ENCODE measurements at places on chromosomes 4 and X. TPM values are rescaled to one million over a fixed set of nuclear protein-coding genes. Genes with fewer than 3 reads are reported as not detected.

DNA sequence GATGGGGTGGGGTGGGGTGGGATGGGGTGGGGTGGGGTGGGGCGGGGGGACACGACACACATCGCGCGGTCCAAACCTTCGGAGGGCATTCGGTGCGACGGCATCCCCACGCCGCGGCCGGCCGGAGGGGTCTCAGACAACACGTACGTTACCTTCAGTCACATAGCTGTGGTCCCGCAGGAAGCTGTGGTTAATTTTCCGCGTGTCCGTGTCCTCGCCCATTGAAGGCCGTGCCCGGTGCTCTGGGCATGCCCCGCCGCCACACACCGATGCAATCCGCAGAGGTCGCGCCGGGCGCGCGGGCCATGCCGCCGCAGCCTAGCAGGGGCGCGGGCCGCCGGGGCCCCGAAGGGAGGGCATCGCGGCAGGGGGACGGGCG lies 417 bp downstream of the PPP2R2C start:
- H3K4me3 ChIP-seq: no peak overlapping the region
- H3K36me3 ChIP-seq: no peaks in the 10 kb centered on the region
- no peak for DNase-seq
- H3K27me3 ChIP-seq: peaks cover 24% of the 10 kb centered on the region
- no peak overlapping the region for H3K27ac ChIP-seq

Gene USP51
- polyA plus RNA-seq: 0.11 TPM

Gene CACNA1F
- polyA plus RNA-seq: not detected

GRCh38 chrX:39888730-39889129 lies 209.0 kb downstream of the BCOR start:
- DNase-seq: no peak
- no peaks in the 10 kb centered on the region for H3K36me3 ChIP-seq
- H3K27me3 ChIP-seq: no peaks in the 10 kb centered on the region
- peaks cover 9% of the 10 kb centered on the region for H3K4me1 ChIP-seq

DNA sequence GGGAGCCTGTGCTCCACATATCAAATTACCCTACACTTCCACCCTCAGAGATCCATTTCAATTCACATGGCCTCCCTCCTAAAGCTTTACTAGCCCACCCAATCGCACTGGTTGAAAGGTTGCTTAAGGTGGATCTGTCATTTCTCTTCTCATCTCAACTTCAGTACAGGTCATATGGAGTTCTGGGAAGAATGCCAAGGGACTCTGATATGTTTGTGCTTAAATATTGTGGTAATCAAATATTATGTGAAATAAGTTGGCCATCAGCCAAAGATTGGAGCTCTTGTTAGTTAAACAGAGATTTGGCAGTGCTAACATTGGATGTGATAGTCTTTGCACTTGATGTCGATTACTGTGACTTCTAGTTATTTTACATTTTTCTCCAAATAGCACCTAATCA lies 20.5 kb downstream of the SEPTIN6 start:
- no peak overlapping the region for H3K4me3 ChIP-seq
- peaks cover 54% of the 10 kb centered on the region for H3K4me1 ChIP-seq
- peaks cover 26% of the 10 kb centered on the region for H3K36me3 ChIP-seq
- no peaks in the 10 kb centered on the region for H3K27me3 ChIP-seq
- H3K27ac ChIP-seq: no peak overlapping the region
- DNase-seq: no peak

DNA sequence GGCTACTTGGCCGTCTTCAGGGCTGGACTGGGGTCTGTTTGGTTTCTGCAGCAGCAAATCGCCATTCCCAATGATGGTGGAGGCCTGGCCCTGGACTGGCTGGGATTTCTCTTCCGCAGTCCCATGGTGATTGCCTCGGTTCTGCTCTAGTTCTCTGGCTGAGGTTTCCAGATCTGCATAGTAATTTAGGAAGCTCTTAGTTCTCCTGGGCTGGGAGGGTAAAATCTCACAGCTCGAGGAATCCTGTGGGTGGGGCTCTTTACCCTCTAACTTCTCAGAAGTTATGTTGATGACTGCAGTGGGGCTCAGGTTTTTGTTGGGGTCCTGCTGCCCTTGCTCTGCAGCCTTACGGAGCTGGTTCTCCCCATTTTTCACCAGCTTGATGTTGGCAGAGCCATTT lies 200.6 kb downstream of the APBB2 start:
- H3K4me1 ChIP-seq: no peaks in the 10 kb centered on the region
- no peak overlapping the region for H3K27ac ChIP-seq
- H3K4me3 ChIP-seq: no peak overlapping the region
- no peaks in the 10 kb centered on the region for H3K36me3 ChIP-seq
- H3K27me3 ChIP-seq: no peaks in the 10 kb centered on the region

Gene RS1
- polyA plus RNA-seq: not detected

Gene HAND2
- not detected for polyA plus RNA-seq

Gene TMEM271
- not detected for polyA plus RNA-seq

- DNase-seq: no peak
- H3K27ac ChIP-seq: no peak overlapping the region
- no peaks in the 10 kb centered on the region for H3K27me3 ChIP-seq
- H3K4me1 ChIP-seq: no peaks in the 10 kb centered on the region
- no peak overlapping the region for H3K4me3 ChIP-seq
These were observed 94.9 kb downstream of the WFS1 start for GRCh38 chr4:6364581-6364980.

GRCh38 chr4:168461821-168462220 lies 18.5 kb downstream of the DDX60L start:
- no peaks in the 10 kb centered on the region for H3K36me3 ChIP-seq
- H3K27me3 ChIP-seq: no peaks in the 10 kb centered on the region
- no peaks in the 10 kb centered on the region for H3K4me1 ChIP-seq
- DNase-seq: no peak
- no peak overlapping the region for H3K4me3 ChIP-seq

Gene MAGEE2
- not detected for polyA plus RNA-seq

DNA sequence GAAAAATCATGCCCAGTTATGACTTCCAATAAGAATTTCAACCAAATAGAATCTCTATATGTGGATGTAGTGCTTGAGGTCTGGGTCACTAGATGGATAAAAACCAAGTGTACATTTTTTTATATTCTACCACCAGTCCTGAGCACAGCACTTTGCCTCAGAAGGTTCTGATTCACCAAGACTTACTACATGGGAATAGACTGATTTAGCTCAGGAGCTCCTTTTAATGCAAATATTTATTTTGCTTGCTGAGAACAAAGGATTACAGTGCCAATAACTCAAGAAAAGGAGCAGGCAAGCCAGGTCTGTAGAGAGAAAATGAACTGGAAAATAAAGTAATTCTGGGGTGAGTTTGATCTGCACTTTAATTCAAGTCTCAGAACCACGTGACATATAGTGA lies 6.4 kb upstream of the XK start:
- no peaks in the 10 kb centered on the region for H3K27me3 ChIP-seq
- H3K4me1 ChIP-seq: no peaks in the 10 kb centered on the region
- no peak overlapping the region for H3K27ac ChIP-seq
- DNase-seq: no peak

Gene OPRPN
- not detected for polyA plus RNA-seq

GRCh38 chr4:7878323-7878722 lies 61.3 kb downstream of the AFAP1 start:
- H3K27me3 ChIP-seq: no peaks in the 10 kb centered on the region
- DNase-seq: no peak
- H3K36me3 ChIP-seq: no peaks in the 10 kb centered on the region
- H3K4me1 ChIP-seq: peaks cover 42% of the 10 kb centered on the region
- no peak overlapping the region for H3K4me3 ChIP-seq
- H3K27ac ChIP-seq: no peak overlapping the region

DNA sequence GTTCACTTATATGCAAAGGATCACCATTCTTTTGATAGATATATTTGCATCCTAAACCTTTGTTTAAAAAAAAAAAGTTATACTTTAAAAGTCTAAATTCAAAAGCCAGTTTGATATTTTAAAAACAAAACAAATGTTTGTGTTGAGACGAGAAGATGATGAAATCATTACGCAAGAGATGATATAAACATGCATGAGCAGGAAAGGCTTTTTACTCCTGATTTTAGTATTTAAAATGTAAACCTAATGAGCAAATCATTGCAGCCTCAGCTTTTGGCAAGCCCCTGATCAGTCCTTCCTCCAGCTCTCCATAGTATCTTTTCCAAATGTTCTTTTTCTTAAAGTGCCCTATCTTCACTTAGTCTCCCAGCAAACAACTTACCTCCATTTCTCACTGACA lies 115.6 kb downstream of the ARAP2 start:
- H3K27me3 ChIP-seq: no peaks in the 10 kb centered on the region
- no peak for DNase-seq
- H3K4me1 ChIP-seq: no peaks in the 10 kb centered on the region
- H3K4me3 ChIP-seq: no peak overlapping the region

DNA sequence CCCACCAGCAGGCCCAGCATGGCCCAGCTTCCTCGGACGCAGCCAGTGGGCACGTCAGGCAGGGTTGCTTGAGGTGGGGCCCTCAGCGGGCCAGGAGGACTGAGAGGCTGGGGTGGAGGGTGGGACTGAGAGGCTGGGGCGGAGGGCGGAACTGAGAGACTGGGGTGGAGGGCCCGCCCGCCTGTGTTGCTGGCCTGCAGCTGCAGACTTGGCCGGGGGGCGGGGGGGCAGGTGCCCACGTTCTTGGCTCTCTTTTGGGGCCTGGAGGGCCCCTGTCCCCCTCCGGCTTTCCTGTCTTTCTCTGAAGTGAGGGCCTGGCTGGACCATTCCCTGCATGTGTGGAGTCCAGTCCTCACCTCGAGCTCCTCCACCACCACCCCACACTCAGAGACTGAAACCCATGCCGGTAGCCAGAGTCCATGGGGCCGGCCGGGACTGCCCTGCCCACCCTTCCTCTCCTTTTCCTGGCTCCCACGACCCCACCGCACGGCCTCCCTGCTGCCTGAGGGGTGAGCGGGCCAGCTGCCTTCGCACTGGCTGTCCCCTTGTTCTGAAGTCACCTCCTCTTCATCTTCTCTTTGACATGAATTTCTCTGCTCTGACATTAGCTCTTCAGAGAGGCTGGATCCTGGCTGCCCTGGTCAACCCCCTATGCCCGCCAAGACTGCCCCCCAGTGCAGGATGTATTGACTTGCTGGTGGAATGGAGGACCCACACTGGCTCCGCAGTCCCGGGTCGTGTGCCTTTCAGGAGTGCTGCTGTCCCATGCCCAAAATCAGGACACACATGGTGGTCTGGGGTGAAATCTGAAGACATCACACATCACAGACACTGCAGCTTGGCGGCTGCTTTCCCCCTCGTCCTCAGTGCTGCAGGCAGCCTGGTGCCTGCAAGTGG lies 10.1 kb upstream of the NKX1-1 start:
- no peak overlapping the region for H3K27ac ChIP-seq
- no peaks in the 10 kb centered on the region for H3K36me3 ChIP-seq
- DNase-seq: no peak
- H3K4me3 ChIP-seq: no peak overlapping the region
- no peaks in the 10 kb centered on the region for H3K27me3 ChIP-seq
